SW 1271 (cell line): ENCODE measurements at places on chromosomes 1 and 21.

DNA sequence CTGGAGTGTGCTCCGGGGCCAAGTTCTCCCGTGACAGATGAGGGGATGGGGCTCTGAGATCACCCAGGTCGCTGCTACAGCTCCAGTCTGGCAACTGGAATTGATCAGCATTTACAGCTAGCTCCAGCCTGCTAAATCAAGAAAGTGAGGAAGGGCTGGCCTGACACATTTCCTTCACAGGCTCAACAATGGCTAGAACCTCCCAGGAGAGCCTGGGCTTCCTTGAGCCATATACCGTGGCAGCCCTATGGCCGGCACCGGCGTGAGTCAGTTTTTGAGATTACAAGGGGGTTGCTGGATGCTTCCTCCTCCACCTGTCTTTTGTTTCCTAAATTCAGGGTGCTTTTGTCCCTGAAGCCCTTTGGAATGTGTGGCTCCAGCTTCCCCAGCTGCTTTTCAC is 104.2 kb downstream of the ETS2 start:
- no peak for DNase-seq

- DNase-seq = no peak
These were observed 108.2 kb downstream of the LTN1 start for GRCh38 chr21:28884481-28884880.

- no peak for DNase-seq
These were observed 11.1 kb upstream of the C1orf174 start for GRCh38 chr1:3910857-3911845.

DNA sequence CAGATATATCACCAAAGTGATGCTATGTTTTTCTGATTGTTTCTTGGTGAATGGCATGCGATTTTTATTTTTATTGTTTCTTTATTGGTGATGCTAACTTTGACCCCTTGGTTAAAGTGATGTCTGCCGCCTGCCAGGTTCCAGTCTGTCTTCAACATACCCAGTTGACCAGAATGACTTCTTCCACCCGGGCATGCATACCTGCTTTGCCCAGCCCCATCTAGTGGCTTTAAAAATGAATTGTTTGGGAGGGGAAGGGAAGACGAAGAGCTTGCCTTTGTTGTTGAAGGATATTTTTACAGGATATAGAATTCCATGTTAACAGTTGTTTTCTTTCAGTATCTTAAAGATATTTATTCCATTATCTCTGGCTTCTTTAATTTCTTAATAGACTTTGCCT is 65.1 kb downstream of the ATG4C start:
- DNase-seq = no peak

- peak; percentile 16 for DNase-seq
These were observed 48.0 kb downstream of the SMYD2 start for GRCh38 chr1:214328770-214329469.

GRCh38 chr1:19651141-19651737 is 7.1 kb downstream of the NBL1 start:
- no peak for DNase-seq
